T47D (cell line): ENCODE measurements at places on chromosomes 6 and 20.

GRCh38 chr6:117446861-117447260 is 21.1 kb upstream of the ROS1 start:
- DNase-seq: no peak

DNA sequence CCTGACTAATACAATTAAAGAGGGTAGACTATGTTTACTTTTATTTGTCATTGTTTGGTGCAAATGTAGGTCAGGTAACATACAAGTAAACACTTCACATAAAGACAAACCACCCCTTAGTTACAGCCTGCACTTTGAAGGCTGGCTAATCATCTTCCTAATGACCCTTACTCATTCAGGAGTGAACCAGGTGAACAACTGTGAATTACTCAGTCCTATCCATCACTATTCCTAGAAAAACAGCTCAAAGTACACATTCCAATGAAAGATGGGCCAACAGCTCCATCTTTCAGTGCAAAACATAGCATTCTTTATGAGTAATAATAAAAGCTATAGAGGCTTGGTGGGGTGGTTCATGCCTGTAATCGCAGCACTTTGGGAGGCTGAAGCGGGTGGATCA is 78.2 kb downstream of the FRK start:
- DNase-seq: no peak

- no peak for DNase-seq
Measured at GRCh38 chr6:80636689-80637088, 530.2 kb downstream of the BCKDHB start.

- DNase-seq: no peak
Measured at GRCh38 chr20:22382742-22383141, 201.6 kb downstream of the FOXA2 start.

- no peak for DNase-seq
Measured at GRCh38 chr6:34667481-34668238, 28.9 kb downstream of the ILRUN start.

GRCh38 chr20:15895126-15895525 is 678.1 kb downstream of the KIF16B start:
- no peak for DNase-seq

DNA sequence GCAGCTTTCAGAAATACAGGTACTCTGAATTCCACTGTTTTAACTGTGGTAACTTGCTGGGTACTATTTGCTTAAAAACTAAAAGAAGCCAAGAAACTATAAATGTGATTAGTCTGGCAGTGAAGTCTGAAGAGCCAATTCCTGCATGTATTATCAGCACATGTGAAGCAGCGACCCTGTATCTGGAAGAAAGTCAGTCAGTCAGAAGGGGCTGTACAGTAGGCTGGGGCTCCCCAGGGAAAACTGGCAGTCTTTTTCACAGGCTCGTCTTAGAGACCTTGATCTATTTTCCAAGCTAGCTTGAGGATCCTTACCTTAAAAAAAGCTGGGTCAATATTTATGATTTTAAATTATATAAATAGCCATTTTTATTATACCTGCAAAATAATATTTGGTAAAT is 104.9 kb downstream of the PDSS2 start:
- no peak for DNase-seq

- no peak for DNase-seq
Measured at GRCh38 chr6:106300944-106301343, 24.6 kb downstream of the ATG5 start.

- no peak for DNase-seq
Measured at GRCh38 chr6:150076196-150076893, 7.4 kb upstream of the ULBP3 start.

DNA sequence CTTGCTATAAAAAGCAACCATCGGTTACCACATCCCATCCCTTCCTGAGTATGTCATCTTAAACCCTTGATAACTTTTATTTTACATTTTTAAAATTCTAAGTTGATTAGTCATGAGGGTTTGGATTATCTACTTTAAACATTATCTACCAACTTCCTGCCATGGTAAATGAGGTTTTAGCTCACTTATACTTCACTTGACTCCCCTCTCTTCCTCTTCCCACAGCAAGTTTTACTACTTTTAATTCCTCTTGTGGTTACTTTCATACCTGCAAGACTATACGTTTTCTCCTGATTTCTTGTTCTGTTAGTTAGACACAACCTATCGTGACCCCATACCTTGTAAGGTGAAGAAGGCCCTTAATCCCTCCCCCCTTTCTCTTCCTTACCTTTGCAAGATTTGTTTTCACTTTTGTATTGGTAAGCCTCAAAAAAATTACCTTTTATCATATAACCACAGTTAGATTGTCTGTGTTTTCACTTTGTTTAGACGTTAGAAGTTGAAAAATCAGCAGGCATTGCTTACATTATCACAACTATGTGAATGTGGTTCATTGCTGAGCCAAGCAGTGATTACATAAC is 60.1 kb upstream of the OGFRL1 start:
- no peak for DNase-seq

DNA sequence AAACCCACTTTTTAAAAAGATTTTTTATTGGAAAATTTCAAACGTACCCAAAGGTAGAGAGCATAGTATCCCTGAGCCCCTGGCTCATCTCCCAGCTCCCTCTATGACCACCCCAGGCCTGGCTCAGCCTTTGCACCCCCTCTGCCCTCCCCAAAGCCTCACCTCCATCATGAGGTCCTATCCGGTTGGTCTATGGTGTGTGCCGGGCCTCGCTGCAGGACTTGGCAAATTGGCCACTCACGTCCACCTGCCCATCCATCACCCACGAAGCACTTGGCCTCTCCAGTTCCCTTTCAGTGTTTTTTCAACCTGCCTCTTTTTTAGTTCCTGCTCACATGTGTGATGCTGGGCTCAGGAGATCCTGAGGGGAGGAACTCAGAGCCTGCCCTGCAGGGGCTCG is 147.4 kb downstream of the CDH4 start:
- no peak for DNase-seq

DNA sequence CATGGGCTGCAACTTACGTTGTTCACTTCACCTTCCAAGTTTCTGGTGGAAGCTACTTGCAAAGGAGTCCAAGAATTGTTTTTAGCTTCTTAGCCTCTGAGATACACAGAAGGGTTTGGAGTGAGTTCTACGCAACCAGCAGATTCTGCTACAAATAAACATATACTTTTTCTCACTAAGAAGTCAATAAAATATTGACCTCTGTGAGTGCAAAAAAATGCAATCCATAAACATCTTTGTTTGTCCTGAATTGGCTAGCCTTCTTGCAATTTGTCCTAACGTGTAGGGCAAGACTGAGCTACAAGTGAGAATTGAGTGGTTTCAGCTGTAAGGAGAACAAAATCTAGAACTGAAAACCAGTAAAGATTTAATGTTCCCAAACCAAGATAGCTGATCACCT is 26.2 kb upstream of the E2F3 start:
- DNase-seq: no peak

GRCh38 chr20:10179574-10180298 is 38.9 kb upstream of the SNAP25 start:
- DNase-seq: no peak

GRCh38 chr20:39874049-39874893 is 814.8 kb downstream of the MAFB start:
- DNase-seq: peak; percentile 65

DNA sequence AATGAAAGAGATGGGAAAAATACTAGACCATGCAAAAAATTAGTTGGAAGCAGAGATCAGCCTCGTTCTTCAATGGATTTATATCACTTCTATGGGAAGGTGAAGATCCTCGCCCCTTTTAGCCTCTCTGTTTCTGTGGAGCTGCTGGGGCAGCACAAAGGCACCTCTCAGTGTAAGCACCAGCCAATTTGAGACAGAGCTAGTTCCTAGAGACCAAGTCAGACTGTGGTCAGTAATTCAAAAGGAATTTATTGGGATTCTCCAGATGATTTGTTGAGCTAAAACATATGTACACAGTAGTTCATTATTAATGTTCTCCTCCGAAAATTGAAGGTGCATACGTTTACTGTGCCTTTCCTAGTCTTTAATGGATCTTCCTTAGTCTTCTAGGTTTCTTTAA is 42.4 kb downstream of the SCGN start:
- no peak for DNase-seq

DNA sequence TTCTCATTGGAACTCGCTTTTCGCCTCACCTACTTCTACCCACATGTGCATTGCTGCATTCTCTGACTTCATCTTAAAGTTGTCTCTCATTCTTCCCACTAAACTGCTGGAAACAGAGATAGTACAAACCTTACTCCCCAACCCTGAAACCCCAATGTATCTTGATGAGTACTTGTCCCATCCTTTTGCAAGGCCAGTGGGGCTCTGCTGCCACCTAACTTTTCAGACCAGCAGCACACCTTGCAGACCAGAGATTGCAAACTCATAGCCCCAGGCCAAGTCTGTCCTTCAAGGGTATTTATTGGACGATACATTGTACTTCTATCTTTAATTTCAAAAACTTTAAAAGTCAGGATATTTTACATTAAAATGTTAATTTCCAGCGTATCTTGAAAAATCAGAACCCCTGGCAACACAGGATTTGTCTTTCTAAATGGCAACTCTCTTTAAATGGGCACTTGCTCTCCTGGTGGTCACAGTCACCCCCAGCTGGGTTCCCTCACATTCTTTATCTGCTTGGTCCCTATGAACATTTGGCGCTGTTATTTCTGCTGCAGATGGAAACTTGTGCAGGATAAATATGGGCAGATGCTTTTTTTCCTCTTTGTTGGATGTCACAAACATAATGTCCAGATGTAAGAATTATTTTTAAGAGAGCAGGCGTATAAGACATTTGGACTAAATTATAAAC is 83.9 kb downstream of the SOD2 start:
- peak; percentile 24 for DNase-seq

- no peak for DNase-seq
Measured at GRCh38 chr20:23003077-23003635, 32.0 kb upstream of the SSTR4 start.

GRCh38 chr6:44942201-44942600 is 385.9 kb upstream of the RUNX2 start:
- DNase-seq: no peak

- DNase-seq: no peak
Measured at GRCh38 chr20:15332711-15333160, 995.3 kb upstream of the FLRT3 start.

GRCh38 chr6:149059557-149059956 is 258.0 kb upstream of the TAB2 start:
- DNase-seq: no peak

DNA sequence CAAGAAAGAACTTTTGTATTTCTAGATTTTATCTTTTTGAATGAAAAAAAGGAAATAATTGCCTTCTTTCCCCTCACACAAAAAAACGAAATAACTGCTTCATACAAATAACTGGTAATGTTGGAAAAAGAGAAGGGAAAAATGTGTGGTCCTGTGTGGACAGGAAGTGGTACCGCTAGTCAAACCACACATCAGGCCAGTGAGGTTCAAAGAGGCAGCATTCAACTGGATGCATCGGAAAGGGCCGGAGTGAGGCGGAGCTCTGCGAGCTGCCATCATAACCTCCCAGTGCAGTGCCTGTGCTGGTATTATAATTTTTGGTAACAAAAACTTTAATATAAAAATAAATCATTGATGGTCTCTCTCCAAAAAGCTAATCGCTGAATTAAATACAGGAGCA is 111.2 kb downstream of the IRF4 start:
- DNase-seq: no peak

GRCh38 chr6:83198486-83199172 is 5.5 kb downstream of the RWDD2A start:
- no peak for DNase-seq

- no peak for DNase-seq
Measured at GRCh38 chr6:11006061-11006460, 38.0 kb downstream of the ELOVL2 start.

DNA sequence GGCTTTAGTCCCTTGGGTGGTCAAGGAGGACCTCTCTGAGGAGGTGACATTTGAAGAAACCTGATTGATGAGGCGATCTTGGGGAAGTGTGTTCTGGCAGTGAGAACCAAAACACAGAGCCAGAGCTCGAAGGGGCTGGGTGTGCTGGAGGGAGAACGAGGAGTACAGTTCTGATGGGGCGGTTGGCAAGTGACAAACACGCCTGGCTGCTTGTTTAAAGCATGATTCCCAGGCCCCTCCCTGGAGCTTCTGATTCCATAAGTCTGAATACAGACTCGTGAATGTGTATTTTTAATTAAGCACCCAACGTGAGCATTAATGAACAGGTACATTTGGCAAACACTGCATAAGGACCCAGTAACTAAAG is 886 bp upstream of the NFATC2 start:
- DNase-seq: no peak

GRCh38 chr6:160462551-160463109 is 114.5 kb downstream of the SLC22A3 start:
- no peak for DNase-seq

- no peak for DNase-seq
Measured at GRCh38 chr6:125406741-125407140, 105.0 kb upstream of the HDDC2 start.
